ENCODE measurements at places on chromosomes 2 and 18.

- no peak for DNase-seq
These were observed 1.3 kb upstream of the LYPD1 start for GRCh38 chr2:132671151-132671835.

DNA sequence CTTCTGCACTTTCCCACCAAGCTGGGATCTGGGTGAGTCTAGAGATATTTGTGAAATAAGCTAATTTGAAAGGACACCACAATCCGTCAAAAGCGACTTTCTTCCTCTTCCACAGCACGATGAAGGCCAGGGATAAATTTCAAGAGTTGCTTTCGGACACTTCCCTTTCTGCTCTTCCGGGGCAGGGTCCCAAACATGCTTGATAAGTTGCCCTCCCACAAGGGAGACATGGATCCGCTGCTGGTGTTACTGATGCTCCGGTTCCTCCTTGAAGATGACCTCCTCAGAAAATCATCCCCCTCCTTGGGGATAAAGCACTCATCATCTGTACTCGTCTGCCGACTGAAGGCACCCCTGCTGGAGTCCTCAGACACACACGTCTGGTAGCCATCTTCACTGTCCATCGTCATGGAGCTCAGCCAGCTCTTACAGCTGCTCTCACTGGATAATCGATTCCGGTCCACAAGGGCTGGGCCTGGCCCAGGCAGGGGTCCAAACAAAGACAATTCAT lies 28.2 kb downstream of the CYTIP start:
- no peak for DNase-seq

GRCh38 chr2:46096260-46096659 lies 200.9 kb upstream of the EPAS1 start:
- no peak for DNase-seq

- no peak for DNase-seq
These were observed 18.1 kb upstream of the B4GALT6 start for GRCh38 chr18:31702449-31702848.

GRCh38 chr2:80438686-80439085 lies 134.1 kb upstream of the LRRTM1 start:
- no peak for DNase-seq

GRCh38 chr2:112173646-112174319 lies 35.6 kb downstream of the FBLN7 start:
- peak; percentile 57 for DNase-seq

- DNase-seq = no peak
These were observed 236.8 kb downstream of the EPHA4 start for GRCh38 chr2:221335219-221335752.

GRCh38 chr2:218011653-218012040 lies 8.9 kb upstream of the TNS1 start:
- DNase-seq = peak; percentile 1

DNA sequence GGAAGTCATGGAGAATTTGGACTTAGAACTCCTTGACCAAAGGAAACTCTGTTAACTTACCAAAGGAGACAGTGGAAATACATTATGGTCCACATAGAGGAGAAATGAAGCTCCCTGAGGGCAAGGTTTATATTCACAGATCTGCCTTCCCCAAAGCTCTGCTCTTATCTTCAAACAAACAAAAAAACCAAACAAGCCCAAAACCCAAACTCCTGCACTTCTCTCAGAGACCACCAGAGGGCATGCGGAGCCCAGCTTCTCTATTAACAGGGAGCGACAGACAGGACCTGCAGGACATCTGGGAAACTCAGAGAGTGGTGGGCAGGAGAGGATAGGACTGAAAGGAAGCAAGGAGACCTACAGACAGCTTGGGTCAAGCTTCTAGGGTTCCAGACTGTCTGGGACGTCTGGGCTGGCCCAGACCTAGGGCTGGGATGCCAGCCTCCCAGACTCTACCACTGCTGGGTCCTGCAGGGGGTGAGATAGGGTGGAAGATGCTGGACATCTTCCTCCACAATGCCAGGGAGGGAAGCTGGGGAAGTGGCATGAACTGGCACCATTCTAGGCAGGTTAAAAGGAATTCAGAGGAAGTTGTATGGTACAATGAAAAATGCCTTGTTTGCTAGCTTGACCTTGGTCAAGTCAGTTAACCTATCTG lies 4.0 kb upstream of the WNT10A start:
- peak; percentile 62 for DNase-seq

DNA sequence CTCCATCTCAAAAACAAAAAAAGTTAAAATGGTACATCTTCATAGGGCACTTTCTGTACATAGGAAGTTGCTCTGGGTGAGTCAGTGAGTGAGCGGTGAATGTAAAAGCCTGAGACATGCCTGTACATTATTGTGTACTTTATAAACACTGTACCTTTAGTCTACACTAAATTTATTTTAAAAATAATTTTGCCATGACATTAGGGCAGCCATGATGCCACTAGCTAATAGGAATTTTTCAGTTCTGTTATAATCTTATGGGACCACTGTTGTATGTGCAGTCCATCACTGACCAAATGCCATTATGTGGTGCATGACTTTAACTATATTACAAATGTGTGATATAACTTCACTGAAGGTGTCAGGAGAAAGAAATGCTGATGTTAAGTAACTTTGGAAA lies 11.0 kb upstream of the TXNDC2 start:
- no peak for DNase-seq

DNA sequence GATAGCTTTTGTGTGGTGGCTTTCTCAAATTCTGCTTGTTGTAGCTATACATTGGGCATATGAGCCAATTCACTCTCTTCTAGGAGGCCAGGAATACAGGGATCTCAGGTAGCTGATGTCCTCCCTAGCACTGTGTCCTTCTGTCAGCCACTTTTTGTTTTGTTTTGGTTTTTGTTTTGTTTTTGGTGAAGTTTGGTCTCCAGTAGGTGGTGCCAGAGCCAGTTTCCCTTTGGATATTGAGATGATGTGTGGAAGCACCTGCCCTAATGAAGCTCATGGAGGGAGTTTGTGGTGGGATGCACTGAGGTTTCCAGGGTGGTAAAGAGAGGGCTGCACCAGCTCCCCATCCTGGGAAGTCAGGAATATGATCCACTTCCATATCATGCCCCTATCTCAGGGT lies 100.5 kb upstream of the VWC2L start:
- DNase-seq = no peak

- no peak for DNase-seq
These were observed 27.0 kb upstream of the TWIST2 start for GRCh38 chr2:238820916-238821315.

GRCh38 chr2:70043252-70043875 lies 43.9 kb upstream of the PCBP1 start:
- DNase-seq = peak; percentile 78

DNA sequence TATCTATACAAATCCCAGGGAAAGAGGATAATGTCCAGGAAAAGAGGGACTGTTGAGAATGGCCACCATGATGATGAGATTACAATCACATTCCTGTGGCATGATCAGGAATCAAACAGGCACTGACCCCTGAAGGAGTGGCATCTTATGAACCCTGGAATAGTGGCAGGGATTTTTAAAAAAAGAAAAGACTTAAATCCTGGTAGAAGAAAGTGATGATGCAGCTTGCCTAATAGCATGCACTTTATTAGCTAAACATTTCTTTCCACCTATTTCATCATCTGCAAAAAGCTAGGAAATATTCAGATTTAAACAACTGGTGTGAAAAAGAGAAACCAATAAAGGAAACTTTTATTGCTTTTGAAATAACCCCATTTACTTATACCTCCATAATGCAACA lies 87.2 kb upstream of the FSHR start:
- DNase-seq = no peak

DNA sequence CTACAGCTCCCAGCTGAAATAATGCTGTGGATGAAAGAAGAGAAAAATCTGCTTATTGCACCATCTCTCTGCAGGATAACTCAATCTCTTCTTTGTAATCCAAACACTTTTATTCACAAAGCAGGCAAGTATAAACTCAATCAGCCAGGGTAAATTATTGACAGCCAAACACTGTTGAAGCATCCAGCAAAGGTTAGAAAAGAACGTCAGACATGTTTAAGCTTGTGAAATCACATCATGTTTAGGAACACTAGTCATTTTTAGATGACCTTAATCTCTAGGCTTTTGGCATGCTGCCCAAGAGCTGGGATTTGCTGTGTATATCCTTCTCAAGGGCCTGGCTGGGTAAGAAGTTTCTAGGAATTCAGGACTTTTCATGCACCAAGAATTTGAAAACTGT lies 1148.1 kb upstream of the FANCL start:
- DNase-seq = no peak

DNA sequence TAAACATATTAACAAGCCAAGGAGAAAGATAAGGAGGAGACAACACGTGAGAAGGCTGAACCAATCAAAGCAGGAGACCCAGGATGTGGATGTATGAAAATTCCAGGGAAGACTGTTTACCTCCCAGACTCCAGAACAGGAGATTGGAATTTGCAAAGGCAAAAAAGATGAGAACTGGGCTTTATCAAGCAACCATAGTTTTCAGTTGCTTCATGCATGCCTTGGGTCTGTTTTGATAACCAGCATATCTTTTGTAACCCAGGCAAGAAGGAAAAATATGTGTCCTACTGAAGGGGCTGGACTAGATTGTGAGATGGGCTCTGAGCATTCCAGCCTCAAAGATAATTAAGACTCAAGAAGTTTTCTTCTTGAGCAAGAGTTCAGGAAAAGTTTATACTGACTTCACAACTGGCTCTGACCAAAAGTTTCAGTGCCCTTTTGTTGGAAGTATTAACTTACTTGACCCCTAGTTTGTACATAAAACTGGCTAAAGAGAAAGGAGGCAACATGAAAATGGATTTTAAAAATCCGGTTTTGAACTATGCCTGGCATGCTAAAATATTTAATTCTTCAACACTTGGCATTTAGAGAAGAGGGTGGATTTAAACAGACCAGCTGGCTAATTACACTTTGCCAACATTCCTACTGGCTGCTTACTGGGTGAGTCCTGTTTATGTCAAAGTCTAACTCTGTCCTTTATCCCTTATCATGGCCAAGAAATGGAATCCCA lies 79.3 kb upstream of the CD28 start:
- DNase-seq = no peak

DNA sequence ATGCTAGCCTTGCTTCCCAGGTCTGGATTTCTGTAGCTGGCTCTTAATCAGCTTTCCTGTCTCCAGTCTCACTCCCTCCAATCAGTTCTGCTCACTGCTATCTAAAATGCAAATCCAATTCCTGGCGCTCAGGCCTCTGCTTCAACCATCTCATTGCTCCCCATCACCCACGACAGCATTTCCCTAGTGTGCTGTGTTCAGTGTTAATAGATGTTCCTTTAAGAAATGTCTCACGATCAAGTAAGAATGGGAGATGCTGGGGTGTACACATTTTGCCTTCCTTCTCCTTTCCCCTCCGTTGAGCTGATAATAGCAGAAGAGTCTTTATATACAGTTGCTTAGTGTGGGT lies 1.6 kb upstream of the PUM2 start:
- no peak for DNase-seq

DNA sequence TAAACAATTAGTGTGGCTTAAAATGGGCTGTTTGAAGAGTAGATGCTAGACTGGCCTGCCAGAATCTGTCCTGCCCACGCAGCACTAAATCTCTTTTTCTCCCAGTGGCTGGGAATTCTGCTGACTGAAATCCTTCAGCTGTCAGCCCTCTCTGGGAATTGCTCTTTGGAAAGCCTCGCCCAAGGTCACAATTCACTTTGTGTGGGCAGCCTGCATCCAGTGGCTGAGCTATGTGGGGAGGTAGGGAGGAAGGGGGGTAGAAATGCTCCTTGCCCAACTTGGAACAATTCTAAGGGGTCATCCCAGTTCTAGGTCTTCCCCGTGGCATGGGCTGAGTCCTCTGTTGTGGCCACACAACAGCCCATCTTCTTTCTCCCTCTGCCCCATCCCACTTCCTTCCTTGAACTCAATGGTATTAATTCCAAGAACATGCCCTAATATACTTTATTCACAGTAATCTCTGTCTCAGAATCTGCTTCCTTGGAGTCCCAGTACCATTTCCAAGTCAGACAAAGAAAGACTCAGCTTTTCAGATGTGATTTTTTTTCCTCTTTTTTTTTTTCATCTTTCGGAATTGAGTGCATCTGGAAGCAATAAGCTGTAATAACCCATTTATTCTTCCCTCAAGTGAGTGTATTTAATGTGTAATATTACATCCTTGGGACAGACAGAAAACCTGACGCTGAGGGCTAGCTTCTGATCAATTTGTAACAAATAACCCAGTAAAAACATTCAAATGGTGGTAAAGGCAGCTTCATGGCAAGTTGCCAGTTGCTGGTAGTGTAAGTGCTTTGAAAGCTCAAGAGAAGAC lies 189.4 kb downstream of the GPD2 start:
- peak; percentile 53 for DNase-seq

GRCh38 chr2:206069417-206069816 lies 16.6 kb downstream of the INO80D start:
- no peak for DNase-seq

DNA sequence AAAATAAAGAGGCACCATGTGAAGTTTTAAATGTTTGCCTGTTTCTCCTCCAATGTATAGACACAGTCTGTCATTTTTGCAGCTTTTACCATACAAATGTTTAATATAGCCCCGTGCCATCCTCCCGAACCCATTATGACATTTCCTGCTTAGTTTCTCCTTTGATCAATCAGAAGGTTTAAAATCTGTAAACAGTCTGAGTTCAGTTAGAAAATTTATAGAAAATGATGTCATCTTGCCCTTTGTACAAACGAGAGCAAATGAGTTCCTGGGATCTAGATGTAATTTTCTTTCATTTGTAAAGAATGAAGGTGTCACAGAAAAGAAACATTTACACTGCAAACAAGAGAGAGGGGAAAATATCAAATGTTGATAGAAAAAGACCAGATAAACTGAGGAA lies 62.7 kb upstream of the NFU1 start:
- DNase-seq = no peak

DNA sequence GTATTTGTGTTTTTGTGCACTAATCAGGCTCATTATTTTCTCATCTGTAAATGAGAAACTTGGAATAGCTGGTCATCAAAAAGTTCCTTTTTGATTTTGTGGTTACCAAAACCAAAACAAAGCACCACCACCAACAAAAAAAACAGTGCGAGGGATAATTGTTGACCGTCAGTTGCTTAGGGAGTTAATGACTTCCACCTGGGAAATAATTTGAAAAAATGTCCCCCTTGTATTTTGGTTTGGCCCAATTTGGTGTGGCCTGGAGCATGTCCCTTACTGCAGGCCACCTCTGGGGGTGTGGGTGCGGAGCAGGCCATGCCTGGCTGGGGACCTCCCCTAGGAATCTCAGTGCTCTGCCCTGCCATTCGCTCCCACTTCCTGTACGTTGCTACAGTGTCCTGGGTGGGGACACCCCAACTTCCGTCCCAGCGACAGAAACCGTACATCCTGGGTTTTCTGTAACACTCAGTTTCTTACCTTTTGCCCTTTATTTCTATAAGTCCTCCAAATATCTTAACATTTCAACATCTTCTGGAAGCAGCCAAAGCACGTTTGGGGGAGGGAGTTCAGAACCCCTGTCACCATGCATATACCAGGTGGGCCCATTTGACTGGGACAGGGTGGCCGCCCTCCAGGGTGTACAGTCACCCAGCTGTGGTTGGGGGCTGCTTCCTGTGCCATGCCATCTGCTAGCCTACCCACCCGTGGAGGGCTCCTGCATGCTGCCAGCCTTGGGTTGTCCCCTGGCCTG lies 31.3 kb downstream of the NCK2 start:
- DNase-seq = no peak

DNA sequence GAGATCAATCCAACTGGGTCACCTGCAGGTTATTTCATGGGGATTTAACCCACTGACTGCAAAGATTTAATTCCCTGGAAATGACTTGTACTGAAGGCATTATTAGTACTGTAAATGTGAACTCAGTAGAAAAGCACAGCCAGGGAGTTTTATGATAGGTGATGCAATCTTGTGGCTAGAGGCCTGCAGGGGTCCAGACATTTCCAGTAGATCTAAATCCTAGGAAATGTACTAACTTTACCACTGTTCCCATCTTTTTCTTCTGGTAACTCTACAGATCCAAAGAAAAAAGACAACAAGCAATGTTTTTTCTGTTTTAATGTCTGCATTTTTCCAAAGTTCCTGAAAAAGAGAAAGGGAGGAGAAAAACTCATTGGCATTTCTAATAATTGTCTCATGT lies 500.1 kb downstream of the ARHGAP15 start:
- DNase-seq = no peak

Data from Right ventricle myocardium inferior (tissue), 1 donor.